NCI-H1417 treated with DMSO at 0.1 percent for 48 hours (cell line): ENCODE measurements at places on chromosomes 5 and 9.

DNA sequence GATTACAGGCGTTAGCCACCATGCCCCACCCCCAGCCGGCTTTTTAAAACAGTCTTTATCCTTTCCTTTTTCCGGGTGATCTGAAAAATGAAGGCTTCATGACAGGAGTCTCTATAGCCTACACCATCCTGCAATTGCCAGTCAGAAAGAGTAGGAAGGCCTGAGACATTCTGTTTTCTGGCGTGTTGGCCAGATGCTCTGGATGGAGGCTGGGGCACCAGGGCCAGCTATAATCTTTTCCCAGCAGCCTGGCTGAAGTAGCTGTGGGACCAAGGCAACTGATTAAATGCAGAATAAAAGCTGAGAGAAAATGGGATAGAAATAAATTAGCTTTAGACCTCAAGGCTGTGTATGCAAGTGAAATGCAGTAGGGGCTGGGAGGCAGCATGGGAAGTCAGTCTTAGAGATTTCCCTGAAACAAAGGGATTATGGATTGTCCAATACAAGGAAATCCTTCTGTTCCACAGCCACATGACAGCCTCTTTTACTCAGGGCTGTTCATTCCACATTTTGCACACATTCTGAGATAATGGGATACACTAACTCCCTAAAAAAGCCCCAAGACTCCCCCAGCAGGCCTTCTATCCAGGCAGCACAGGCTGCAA, 116.0 kb upstream of the LRRTM2 start:
- DNase-seq: no peak

DNA sequence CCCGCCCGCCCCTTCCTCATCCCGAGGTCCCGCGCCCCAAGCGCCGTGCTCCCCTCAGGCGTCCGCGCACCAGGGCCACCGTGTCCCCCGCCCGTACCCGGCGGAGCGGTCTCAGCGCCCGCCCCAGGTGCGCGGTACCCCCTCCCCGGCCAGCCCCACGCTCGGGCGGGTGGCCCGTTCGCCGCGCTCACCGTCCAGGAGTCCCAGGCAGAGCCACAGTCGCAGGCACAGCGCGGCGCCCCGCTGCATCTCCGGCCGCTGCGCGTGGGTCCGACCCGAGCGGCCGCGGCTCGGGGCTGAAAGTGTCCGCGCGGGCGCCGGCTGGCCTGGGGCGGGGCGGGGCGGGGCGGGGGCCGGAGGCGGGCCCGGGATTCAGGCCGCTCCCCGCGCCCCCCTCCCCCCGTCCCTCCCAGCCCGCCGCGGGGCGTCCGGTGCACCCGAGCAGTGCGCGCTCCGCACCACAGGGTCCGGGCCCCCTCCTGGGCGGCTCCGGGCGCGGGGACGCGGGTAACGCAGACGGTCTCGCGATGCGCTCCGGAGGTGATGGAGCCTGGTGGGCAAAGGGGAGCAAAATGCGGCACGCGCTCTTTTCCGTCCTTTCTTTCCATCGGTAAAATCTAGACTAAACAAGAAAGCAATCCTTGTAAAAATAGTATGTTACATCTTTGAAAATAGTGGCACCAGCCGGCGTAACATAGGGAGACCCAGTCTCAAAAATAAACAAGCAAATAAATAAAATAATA, at the start of gene FLT4:
TSS of gene FLT4 (minus strand) at position 304 of the 743 bp plus-strand sequence. CDS start at position 249, 55 bp downstream.
- no peak for DNase-seq

GRCh38 chr5:134439210-134439654, 27.6 kb upstream of the CDKN2AIPNL start:
- DNase-seq: no peak

DNA sequence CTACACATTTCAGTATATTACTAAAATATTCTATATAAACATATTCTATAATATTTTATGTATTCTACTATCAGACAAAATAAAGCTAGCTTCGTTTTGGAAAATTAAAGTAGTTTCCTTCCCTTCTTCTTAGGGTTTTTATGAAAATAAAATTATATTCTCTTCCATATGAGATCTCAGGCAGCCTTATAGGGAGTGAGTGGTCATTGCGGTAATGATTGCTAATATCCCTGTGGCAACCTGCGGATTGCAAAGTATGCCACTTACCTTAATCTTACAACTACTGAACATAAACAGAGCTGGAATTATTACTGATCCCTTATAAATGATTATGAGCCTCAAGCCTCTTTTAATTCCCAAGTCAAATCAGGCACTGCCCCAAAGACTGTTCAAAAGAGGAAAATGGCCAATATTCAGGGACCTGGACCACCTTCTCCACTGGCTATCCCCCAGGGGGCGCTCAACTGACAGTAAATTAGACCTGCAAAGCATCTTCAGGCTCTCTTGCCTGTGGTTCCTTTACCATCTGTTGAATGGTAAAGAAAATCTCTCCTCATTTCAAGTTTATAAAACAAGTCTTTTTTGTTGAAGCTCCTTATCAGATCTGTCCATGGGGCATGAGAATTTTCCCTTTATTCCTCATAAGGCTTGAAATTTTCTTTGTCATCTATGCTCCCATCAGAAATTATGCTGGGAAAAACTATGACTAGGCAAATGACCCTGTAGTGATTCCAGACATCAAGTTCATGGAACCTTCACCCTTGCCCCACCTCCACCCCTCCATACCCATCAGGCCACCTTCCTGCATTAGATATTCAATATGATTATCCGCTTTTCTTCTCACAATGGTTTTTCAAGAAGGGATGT, 163.9 kb downstream of the CEMIP2 start:
- no peak for DNase-seq
